Gastrocnemius medialis (tissue), 4 donors: ENCODE measurements at places on chromosomes 6 and 20. TPM values are rescaled to one million over a fixed set of nuclear protein-coding genes. Genes with fewer than 3 reads are reported as not detected.

CGA gene
- not detected for total RNA-seq

GRCh38 chr6:44219053-44219814 is 2.5 kb downstream of the MYMX start:
- DNase-seq, result peak; percentile 67

GRCh38 chr6:31058128-31058894 is 48.0 kb downstream of the MUC22 start:
- no peak for DNase-seq

- DNase-seq, result no peak
Measured at GRCh38 chr6:120671519-120671918, 662.8 kb downstream of the TBC1D32 start.

PGC gene
- total RNA-seq, result not detected

DNA sequence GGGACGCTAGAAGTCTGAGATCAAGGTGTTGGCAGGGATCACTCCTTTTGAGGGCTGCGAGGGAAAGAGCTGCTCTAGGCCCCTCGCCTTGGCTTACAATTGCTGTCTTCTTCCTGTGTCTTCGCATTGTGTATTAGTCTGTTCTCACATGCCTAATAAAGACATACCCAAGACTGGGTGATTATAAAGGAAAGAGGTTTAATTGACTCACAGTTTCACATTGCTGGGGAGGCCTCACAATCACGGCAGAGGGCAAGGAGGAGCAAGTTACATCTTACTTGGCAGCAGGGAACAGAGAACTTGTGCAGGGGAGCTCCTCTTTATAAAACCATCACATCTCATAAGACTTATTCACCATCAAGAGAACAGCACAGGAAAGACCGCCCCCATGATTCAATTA is 102.5 kb upstream of the ASF1A start:
- DNase-seq, result no peak

SYCP2 gene
- total RNA-seq, result 0.51 TPM

DNA sequence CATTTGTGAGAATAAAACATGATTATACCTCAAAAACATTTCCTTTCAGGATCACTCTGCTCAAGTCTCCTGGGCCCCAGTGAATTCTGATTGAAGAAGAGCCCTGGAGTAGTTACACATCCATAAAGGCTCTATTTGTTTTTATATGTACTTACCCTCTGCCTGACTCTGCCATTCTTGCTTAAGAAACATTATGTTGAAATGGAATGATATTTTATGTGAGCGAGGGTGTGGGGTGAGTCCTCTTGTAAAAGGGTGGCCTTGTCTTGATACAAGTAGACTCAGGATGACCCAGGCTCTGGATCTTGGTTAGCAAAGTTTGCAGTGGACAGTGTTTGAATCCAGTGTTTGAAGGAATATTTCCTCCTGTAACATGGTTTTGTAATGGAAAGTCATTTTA is 215.4 kb upstream of the PREP start:
- DNase-seq, result no peak

HLA-DRB5 gene
- not detected for total RNA-seq

MYBL2 gene
- total RNA-seq, result not detected

ASIP gene
- total RNA-seq, result not detected

DNA sequence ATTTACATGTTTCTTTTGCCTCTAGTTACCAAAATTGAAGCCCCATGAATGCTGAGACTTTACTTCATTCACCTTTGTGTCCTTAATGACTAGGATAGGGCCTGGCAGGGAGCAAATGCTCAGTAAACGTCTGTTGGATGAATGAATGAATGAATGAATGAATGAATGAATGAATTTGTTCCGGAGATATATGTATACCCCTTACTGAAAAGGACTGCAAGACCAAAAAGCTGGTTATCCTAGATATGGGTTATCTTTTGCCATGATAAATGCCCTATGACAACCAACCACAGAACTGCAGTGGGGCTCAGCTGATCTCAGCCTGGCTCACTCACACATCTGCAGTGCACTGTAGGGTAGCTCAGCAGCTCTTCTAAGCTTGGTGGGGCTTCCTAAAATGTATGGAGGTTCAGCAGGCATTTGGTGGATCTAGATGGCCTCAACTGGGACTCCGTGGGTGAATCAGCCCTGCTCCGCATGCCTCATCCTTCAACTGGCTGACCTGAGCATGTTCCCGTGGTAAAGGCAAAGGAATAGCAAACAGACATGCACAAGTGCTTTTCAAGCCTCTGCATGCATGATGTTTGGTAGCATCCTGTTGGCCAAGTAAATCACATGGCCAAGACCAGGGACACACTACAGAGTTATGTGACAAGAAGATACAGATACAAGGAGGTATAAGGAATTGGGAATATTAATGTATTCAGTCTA is 378.7 kb upstream of the SOX4 start:
- no peak for DNase-seq

UNC93A gene
- not detected for total RNA-seq

PCSK2 gene
- total RNA-seq, result not detected

RBPJL gene
- not detected for total RNA-seq

DNA sequence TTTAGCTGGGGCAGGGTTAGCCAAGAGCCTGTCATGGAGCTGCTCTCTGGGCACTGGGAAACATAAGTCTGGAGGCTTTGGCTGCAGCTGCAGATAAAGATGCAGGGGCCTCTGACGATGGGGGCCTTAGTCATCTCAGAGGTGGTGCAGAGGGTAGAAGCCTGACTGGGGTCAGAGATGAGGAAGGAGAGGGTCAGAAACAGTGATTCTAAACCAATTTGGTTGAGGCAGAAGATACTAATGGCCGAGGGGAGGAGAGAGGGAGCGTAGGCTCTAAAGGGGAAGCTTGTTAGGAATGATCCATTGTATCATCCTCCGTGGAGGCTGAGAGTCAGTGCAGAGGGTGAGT is 33.8 kb downstream of the PLEKHG1 start:
- no peak for DNase-seq

NRSN1 gene
- not detected for total RNA-seq
